ENCODE measurements at places on chromosomes 4 and X.

DNA sequence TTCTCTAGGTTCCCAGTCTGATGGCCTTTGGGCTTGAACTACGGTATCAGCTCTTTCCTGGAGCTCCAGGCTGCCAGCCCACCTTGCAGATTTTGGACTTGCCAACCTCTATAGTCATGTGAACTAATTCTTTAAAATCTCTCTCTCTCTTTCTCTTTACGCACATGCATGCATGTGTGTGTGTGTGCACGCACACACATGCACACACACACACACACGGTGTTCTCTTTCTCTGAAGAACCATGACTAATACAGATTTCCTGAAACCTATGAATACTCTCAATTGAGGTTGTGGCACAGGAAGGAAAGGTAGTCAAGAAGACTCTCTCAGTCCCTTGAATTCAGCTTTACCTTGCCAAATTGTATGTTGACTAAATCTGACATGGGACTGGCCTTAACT, 6.2 kb upstream of the ZCCHC13 start:
- no peak for DNase-seq

GRCh38 chr4:65202165-65202852, 468.0 kb downstream of the EPHA5 start:
- no peak for DNase-seq

DNA sequence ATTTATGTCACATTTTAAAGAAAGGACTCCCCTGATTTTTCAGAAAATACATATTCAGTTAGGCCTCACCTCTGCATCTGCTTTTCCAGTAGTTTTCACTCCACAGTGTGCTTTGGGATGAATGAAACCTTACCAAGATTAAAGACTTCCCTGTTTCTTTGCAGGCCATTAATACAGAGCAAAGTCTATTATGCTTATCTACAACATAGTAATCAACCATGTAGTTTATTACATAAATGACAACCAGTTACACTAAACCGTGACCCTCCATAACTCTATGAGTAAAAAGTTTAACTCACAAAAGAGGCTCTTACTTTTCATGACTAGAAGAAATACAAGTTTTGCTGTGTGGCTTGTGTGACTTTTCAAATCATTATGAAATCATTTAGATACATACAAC, 2.3 kb downstream of the LRRC66 start:
- no peak for DNase-seq

- DNase-seq, result no peak
Observed at GRCh38 chr4:148016063-148016637, 284.3 kb downstream of the ARHGAP10 start.

- no peak for DNase-seq
Observed at GRCh38 chr4:20333141-20333715, 81.5 kb downstream of the SLIT2 start.

DNA sequence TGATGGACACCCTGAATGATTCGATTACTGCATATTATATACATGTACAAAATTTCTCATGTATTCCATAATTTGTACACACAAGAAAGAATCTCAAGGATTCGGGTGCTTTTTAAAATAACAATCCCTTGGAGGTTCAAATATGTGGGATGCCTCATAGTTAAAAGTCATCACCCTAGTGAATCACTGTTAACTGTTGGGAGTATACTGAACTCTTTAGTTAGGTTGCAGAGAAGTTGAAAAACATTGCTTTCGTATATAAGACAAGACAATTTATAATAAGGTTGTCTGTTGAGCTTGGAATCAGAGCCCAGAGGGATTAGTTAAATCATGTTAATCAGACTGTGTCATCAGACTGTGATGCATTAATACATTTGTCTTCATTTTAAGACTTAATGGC, 15.6 kb downstream of the DCK start:
- peak; percentile 11 for DNase-seq

DNA sequence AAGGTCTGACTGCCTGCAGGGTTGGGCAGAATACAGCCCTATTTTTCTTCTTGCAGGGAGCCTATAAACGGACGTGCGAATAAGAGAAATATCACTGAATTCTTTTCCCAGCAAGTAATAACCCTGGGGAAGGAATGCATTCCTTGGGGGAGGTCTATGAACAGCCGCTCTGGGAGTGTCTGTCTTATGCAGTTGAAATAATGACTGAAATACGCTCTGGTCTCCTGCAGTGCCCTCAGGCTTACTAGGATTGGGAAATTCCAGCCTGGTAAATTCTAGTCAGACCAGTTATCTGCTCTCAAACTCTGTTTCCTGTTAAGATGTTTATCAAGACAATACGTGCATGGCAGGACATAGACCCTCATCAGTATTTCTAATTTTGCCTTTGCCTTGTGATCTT, 72.1 kb upstream of the FAM241A start:
- no peak for DNase-seq

- DNase-seq, result no peak
Observed at GRCh38 chrX:119654112-119654531, 38.8 kb downstream of the SEPTIN6 start.

DNA sequence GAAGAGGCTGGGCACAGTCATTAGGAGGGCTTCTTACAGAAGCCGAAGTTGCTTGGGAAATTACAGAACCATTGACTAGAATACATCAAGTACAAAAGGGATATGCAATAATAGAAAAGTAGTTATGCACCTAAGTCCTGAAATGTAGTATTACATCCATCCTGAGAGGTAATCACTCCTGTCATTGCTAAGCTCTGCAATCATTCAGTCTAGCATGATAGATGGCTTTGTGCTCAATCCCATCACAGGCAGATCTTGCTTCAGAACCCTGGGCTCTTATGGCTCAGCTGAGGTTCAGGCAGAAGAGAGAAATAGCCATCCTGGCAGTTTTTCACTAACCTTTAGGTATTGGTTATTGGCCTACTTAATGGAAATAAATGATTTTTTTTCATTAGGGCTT, 231.7 kb upstream of the AFF2 start:
- DNase-seq, result no peak

GRCh38 chrX:112851161-112851779, 10.6 kb upstream of the AMOT start:
- DNase-seq, result no peak

DNA sequence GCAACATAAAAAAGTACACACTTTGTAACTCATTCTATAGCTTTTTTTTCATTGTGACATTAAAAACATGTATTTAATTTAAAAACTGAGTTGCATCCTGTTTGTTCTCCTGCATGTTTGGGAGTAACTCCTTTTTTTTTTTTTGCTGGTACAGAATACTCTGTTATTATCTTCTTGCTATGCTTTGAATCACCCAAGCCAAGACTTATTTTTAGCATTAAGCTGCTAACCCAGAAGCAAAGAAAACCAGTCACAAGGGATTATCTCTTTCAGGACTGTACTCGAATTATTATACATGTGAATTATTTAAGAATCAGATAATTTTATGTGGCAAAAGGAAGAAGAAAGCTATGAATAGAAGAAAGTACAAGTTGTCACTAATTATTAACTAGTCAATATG, 194.9 kb downstream of the ADAMTS3 start:
- no peak for DNase-seq

DNA sequence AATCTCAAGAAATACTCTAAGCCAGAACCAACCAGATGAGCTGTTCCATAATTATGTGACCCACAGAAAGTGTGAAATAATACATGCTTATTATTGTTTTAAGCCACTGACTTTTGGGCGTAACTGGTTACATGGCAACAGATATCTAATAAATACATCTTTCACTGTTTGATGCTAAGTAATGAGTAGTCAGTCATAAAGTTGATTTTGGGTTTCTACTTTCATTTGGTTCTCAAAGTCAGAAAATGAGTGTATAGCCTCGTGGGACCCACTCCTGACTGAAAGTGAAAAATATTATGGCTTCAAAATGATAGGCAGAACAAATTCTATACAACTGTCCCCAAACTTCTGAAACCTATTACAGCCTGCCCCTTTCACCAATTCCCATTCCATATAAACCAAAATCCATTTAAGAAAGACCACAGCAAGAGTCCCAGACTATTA, 88.0 kb upstream of the CBR4 start:
- DNase-seq, result no peak

- no peak for DNase-seq
Observed at GRCh38 chr4:7206385-7206784, 14.0 kb downstream of the SORCS2 start.

- no peak for DNase-seq
Observed at GRCh38 chrX:53374923-53375322, 47.5 kb downstream of the SMC1A start.

DNA sequence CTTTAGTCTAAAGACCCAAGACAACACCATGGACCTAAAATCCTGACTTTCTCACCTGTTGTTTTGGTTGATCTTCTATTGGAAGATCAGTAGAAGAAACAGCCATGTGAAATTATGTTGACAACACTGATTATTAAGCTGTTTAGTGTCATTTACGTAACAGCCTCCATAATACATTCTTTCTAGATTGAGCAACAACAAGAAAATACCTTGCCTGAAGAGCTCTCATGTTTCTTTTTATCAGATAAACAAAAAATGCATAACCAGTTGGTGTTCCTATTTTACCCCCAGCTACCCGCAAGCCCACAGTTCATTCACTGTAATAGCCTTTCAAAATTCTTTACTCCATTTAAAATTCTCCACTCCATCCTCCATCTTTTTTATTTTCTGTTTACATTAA, 20.5 kb downstream of the GPC4 start:
- no peak for DNase-seq

- DNase-seq, result peak; percentile 46
Observed at GRCh38 chrX:119266364-119266995, 30.4 kb downstream of the PGRMC1 start.

DNA sequence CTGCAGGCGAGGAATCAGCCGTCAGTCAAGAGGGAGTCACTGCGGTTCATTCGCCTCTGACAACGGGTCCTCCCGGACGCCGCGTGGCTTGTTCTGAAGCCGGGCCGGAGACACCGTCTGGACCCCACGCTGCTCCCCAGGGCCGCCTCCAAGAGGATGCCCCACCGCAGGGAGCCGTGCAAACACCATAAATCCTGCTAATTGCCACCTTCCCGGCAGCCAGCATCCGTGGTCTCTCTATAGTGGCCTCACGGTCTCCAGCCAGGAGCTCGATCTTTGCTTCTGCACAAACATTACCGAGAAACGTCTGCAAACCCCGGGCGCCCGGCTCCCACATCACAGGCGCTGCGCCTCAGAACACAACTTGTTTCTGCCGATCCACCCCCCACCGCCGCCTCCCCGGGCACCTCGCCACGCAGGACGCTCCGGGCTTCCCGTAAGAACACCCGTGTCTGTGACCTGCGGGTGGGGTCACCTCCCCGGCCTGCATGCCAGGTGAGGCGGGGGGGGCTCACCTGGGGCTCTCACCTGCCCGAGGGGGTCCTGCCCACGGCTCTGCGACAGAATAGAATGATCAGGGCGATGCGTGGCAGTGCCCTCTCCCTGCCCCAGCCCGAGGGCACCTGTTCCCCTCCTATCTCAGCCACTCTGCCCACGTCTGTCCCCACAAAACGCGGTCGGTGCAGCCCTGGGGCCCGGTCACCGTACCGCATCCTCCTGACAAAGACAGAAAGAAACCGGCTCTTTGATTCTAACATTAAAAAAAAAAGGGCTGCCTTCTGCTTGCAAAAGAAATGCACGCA, 32.4 kb upstream of the PPP2R3B start:
- no peak for DNase-seq

DNA sequence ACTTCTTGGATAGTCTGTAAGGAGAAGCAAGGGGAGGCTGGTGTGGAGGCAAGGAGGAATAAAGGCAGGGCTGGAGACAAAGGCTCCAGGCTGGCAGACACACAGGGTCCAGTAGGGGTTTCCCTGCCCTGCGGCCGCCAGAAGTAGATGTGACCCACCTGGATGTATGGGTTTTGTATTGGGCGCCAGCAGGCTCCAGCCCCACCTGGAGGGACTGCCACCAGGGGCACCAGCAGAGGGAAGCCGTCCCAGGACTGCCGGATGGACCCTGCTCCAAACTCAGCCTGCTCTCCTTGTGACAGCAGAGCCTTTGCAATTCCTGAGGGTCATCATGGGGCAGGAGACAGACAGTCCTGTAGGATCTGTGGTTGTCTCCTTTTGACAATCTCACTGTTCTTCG, 52.7 kb downstream of the MGST2 start:
- no peak for DNase-seq

DNA sequence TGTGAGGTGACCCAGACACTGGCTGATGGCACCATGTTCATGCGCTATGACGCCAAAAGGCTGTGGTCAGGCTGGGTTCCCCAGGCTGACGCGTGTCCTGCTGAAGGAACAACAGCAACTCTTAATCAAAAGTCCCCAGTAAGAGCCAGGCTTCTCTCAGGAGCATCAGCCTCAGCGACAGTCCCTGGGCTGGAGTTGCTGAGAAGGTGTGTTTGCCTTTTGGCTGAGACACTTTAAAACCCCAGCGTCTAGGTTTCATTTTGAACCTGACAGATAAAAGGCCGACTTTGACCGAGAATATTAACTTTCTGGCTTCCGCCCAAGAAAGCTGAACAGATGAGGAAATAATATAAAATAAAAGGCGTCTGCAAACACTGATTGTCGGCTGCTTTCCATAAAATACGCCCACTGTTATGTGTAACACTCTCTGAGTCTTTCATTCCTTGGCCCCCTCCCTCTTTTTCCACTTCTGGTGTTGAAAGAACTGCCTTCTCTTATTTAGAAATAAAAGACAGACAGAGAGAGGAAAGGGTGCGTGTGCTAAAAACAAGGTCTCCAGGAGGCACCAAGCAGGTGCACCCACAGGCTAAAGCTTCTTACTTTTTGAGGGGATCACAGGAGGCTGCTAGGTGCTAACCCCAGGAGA, 373.6 kb downstream of the MID1IP1 start:
- DNase-seq, result no peak

DNA sequence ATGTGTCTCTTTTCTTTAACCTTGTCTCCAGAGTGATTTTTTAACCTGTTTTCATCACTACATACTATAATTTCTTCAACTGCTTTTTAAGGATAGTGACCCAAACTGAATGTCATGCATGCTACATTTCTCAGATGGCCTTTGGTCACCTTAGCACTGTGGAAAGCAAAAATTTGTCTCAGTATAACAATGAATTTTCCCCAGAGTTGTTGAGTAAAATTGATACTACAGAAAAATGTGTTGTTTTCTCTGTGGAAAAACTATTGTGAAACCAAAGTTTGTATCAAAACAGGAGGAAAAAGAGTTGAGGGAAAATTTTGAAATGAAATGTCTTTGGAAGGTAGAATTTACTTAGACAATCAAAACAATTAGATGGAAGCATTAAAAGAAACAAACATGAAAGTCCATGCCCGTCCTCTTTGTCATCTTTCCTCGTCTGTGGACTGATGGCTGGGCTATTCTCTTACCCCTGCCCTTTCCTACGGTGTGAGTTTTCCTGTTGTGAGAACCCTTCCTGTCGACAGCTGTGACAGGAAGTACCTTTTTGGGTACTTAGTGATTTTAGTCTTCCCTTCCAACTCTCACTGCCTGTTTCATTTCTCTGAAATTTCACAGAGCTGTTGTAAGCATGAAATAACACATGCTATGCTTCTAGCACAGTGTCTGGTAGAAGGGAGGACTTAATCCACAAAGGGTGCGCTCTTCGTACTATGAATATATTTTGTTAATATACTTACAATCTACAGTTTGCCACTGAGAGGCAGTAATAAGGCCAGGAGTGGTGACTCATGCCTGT, 50.8 kb downstream of the LRP2BP start:
- DNase-seq, result peak; percentile 39

GRCh38 chrX:136198678-136199243, 51.4 kb downstream of the FHL1 start:
- no peak for DNase-seq

GRCh38 chr4:13413729-13414437, 70.3 kb downstream of the RAB28 start:
- no peak for DNase-seq

Measured in RKO (cell line).